Upper lobe of right lung (tissue), 1 donor: ENCODE measurements at places on chromosomes 3 and 15. TPM values are rescaled to one million over a fixed set of nuclear protein-coding genes. Genes with fewer than 3 reads are reported as not detected.

DNA sequence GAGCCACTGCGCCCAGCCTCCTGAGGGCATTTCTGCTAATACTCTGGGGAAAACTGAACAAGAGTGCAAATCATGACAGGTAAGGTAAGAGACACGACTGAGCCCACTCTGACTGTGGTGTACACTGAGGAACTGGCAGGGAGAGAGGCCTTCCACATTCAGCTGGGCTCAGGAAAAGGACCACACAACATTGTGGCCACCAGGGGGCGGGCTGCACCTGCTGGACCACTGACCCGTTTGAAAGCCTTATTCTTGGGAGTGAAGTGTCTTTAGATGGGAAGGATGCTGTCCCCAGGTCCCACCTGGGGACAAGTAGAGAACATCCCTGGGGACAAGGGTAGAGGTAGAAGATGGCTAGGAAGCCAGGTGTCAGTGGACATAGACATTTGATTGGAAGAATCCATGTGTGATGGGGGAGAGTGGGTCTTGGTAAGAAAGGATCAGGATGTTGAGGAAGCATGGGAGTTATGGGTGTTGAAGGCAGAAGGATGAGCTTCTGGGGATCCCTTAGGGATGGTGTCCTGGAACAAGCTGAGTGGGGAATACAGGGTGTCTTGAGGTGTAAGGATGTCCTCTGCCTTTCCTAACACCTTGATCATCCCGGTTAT lies 6.2 kb upstream of the CTDSPL start:
- DNase-seq = peak; percentile 90

- no peak for DNase-seq
Observed at GRCh38 chr15:41840673-41841072, 2.0 kb downstream of the PLA2G4B start.

- DNase-seq = no peak
Observed at GRCh38 chr15:57298204-57298603, 78.1 kb upstream of the CGNL1 start.

DNA sequence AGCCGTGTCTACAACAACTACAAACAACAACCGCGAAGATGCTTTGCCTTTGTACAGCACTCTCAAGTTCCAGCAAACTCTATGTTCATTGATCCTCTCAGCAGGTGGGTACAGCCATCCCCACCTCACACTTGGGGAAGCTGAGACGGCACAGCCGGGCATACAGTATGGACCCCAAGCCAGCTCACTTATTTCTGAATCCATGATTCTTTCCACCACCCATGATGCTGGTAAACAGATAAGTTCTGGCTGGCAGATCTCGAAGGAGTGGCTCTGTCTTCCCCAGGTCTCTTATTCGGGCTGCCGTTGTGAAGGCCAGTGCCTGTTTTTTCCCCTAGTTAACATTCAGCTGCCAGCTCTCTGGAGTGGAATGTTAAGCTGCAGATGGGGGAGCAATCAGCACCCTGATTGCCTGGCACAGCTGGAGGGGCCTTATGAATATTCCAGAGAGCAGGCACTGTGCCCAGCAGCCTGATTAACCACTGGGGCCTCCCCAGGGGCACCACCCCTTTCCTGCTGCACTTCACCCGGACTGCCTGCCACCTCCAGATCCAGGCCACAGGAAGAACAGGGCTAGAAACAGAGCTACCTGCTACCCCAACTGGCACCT lies 73.2 kb downstream of the CORO2B start:
- peak; percentile 38 for DNase-seq

DNA sequence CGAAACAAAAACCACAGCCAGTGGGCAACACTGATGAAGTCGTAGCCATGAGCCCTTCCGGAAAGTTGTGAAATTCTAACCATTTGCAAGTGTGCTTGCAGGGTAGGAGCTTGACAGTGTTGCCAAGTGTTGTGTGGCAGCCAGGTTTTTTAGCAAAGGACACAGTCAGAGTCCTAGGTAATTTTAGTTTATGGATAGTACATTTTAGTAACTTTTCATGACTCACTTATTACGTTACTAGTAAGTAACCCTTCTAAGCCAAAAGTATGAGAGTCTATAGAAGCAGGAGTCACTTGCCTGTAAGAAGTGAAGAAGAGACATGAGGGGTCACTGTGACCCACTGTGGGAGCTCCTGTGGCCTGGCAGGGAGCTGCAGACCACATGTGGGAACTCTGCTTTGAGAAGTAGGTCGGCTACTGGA lies 54.8 kb upstream of the ADPGK start:
- DNase-seq = no peak

DNA sequence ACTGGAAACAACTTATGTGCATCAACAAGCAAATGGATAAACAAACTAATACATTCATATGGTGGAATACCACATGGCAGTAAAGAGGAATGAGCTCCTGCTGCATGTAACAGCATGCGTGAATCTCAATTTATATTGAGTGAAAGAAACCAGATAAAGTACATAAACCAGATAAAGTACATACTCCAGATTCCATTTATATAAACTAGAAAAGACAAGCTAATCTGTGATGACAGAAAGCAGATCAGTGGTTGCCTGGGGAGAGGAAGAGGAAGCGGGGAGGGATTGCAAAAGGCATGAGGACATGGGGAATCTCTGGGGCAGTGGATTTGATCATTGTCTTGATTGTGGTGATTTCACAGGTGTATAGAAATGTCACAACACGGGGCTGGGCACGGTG lies 34.2 kb downstream of the LIMD1 start:
- no peak for DNase-seq

The CCDC54 gene
- not detected for total RNA-seq
